ENCODE measurements at places on chromosomes 7 and 10. TPM values are rescaled to one million over a fixed set of nuclear protein-coding genes. Genes with fewer than 3 reads are reported as not detected.

C10orf105 gene
- not detected for total RNA-seq

GRCh38 chr10:82238291-82238690 is 363.3 kb downstream of the NRG3 start:
- DNase-seq = no peak

DNA sequence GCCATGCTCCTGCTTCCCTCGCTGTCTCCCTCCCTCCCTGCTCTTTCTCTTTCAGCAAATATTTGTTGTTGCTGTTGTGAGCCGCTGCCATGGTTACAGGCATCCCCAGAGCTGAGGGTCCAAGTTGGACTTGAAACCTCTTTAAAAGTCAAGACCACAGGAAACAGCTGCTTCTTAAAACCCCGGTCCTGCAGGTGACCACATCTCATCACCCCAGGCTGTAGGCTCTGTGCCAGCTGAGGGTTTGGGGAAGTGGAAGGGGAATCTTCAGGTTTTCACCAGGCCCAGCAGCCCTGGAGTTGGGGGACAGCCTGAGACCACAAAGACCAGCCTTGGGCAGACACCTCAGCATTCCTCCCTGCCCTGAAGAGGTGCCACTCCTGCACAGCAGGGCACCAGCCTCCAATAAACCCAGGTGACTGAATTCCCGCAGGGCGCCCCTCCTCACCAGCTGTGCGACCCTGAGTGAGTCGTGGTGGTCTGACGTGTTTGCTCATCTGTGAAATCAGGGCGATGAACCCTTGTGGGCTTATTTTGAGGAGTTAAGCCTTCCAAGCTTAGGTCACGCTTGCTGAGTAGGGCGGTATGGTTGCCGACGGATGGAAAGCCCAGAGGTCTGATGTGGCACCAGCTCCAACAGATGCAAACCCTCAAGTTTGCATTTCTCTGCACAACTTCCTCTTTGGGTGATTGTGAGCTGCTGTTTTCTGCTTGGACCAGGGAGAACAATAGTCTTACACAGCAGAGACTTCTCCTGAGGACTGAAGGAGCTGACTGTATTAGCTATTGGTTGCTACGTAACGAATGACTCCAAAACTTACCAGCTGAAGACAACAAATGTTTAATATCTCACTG is 24.8 kb downstream of the NPTX2 start:
- DNase-seq = no peak

DPP6 gene
- total RNA-seq = not detected

GRCh38 chr10:132554991-132555647 is 17.5 kb downstream of the INPP5A start:
- peak; percentile 53 for DNase-seq

- peak; percentile 63 for DNase-seq
Measured at GRCh38 chr10:70758757-70759514, 26.2 kb downstream of the TBATA start.

PRSS1 gene
- total RNA-seq = 19.7 TPM

ELFN1 gene
- 17.5 TPM for total RNA-seq

DNA sequence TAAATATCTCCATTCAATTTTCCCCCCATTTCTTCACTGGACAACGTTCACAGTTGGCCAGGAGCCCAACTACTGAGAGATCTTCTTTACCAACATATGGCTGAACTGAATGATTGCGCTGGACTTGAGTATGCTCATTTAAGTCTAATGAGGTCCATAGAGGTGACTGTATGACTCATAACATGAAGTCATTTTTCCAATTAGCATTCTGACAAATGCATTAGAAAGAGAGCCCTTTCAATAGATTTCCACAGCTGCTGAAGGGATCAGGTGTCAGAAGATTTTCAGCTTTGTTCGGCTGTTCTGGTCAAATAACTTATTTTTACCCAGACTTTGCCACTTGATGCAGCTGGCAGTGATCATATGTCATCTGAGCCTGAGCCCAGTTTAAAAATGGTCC is 438.0 kb downstream of the ETV1 start:
- no peak for DNase-seq

Data from left lobe of liver (tissue), 2 donors.